Effector memory CD4-positive, alpha-beta T cell (primary cell): ENCODE measurements at places on chromosomes 1 and 21.
A peak's percentile ranks its signal among the peaks of the same experiment; 100 is the strongest.

GRCh38 chr1:29653886-29654450 lies 417.6 kb downstream of the PTPRU start:
- DNase-seq: no peak

DNA sequence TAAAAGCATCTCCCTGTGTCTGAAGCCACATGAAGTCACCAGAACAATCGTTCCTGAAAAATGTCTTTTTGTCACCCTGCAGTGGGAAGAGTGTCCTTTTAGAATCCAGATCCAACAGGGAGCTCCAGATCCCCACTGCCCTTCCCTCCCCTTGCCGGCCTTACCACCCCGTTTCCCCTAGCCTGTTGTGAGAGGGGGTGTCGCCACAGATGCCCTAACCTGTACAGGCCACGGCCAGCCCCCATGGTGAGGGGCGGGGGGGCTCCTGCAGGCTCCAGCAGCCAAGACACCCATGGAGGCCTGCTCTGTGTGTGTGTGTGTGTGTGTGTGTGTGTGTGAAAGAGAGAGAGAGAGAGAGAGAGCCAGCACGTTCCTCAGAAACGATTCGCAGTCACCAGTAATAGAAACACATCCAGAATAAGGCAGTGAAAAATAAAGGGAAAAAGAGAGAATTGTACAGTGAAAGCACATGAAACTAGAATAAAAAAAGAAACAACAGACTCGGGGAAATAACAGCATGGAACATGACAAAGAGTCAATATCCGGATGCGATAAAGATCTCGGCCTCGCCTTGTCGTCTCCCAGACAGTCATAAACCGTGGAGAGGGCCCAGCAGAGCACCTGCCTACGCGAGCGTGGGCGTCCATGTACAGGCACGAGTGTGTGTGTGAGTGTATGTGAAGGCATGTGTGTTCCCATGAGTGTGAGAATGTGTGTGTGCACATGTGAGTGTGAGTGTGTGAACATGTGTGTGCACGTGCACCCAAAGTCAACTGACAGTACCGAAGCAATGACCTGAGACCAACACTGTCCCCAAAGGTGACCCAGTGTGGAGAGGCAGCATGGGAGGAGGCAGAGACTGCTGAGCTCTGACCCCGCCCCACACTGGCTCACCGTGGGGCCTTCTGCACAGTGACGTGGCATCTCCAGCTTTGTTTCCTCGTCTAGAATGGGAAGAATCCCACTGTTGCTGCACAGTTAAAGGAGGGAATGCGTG lies 303.8 kb downstream of the NPHP4 start:
- no peak for DNase-seq

DNA sequence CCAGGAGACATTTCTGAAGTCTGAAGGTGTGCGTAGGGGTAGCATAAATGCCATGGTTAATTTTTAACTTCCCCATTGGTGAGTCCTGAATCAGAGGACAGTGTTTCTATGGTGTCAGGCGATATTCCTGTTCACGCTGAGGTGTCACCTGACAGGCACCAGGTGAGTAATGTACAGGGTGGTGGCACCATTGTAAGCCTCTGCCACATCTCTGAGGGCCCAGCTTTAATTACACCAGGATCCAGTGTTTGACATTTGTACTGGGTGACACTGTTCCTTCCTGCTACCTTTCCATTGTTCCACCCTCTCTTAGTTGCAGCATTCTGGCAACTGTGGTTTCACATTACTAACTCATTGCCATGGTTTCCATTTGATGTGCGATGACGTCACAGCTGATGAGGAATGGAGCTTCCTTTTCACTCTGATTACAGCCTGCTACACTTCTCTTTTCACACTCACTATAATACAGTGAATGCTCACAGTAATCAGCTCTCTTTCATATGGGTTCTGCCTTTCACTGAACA lies 40.6 kb upstream of the MARK1 start:
- no peak for DNase-seq

GRCh38 chr21:41526478-41527087 lies 18.6 kb upstream of the TMPRSS2 start:
- DNase-seq: no peak

DNA sequence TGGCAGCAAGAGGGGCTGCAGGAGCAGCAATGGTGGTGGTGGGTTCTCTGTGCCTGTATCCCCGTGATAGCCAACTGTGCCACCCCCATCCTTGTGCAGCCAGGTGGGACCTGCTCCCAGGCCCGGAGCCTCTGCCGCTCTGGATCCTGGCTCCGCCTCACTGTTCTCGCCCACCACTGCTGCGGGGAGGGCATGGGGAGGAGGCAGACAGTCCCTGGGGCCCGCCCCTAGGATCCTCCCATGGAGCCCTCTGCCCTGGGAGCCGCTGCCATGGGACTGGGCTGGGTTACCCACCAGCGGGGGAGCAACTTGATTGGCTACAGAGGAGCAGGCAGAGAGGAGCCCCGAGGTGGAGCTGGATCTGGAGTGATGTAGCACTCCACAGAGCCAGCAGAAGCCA lies 31.6 kb downstream of the CD1D start:
- DNase-seq: no peak

- DNase-seq: no peak
Observed at GRCh38 chr1:88916883-88917282, 25.5 kb upstream of the GTF2B start.

GRCh38 chr1:1122981-1123480 lies 7.1 kb upstream of the C1orf159 start:
- no peak for DNase-seq

DNA sequence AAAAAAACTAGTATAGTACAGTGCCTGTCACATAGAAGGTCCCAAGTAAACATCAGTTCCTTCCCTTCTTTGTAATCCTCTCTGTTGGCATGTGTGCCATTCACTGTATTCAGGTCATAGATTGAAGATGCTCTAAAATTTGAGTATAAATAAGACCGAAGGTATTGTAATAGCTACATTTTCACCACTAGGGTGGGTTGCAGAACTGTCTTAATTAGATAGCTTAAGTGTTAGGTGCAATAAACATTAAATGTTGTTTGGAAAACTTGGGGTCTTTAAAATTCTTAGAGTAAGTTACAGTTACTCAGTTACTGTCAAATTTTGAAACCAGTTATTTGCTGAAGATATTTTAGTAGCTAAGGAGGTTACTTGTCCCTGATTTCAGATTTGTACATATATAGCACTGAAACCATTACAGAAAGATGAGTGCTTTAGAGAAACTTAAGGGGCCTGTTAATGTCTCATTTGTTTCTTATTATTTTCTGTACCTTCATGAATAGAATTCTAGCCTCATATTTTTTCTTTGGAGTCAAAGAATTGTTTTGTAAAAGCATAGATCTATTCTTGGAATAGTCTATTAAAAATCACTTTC lies 24.3 kb downstream of the PER3 start:
- no peak for DNase-seq

GRCh38 chr1:176118985-176119384 lies 88.1 kb downstream of the COP1 start:
- DNase-seq: no peak

- DNase-seq: no peak
Observed at GRCh38 chr1:241695246-241696171, 43.4 kb downstream of the WDR64 start.

GRCh38 chr1:110520827-110521226 lies 1.9 kb upstream of the KCNA10 start:
- DNase-seq: no peak

DNA sequence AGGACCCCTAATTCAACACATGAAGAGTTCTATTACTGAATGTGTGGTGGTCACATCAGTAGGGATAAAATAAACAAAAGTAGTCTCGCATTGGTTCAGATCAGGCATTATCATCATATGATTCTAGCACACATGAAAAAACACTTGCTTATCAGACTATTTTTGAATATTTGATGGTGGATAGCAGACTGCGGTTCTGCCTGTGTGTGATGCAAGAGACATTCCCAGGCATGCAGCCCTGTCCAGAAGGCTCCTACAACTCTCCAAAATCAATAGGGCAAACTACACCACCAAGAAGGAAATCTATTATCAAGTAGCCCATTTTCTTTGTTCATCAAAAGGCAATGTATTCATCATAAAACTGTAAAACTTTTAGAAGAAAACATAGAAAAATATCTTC lies 304.7 kb downstream of the DUSP10 start:
- no peak for DNase-seq

DNA sequence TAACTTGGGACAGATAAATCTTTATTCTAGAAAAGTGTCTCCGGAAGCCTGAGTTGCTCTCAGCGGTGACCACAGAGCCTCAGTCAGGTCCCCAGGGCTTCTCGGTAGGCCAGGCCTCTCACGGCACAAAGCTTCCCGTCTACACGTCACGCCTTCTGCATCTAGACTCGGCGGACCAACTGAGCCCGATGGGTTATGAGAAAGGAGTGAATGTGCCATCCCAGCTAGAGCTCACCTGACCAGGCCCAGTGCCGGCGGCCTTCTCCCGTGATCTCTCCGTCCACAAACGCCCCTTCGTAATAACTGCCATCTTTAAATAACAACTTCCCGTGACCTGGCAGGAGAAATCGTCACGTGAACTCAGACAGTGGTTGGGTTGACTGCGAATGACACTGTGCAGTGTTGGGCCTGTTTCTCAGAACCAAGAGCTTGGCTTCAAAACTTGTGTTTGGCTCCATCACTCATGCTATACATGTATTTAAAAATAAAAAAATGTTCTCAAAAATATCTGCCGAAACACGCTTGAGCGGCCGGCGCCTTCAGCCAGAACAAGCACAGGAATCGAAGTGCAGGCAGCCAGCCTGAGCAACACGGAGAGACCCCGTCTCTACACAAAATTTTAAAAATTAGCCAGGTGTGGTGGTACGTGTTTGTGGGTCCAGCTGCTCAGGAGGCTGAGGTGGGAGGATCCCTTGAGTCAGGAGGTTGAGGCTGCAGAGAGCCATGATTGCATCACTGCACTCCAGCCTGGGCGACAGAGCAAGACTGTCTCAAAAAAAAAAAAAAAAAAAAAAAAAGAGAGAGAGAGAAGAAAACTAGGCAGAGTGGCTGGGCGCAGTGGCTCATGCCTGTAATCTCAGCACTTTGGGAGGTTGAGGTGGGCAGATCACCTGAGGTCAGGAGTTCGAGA lies 3.1 kb downstream of the MORN1 start:
- DNase-seq: no peak

DNA sequence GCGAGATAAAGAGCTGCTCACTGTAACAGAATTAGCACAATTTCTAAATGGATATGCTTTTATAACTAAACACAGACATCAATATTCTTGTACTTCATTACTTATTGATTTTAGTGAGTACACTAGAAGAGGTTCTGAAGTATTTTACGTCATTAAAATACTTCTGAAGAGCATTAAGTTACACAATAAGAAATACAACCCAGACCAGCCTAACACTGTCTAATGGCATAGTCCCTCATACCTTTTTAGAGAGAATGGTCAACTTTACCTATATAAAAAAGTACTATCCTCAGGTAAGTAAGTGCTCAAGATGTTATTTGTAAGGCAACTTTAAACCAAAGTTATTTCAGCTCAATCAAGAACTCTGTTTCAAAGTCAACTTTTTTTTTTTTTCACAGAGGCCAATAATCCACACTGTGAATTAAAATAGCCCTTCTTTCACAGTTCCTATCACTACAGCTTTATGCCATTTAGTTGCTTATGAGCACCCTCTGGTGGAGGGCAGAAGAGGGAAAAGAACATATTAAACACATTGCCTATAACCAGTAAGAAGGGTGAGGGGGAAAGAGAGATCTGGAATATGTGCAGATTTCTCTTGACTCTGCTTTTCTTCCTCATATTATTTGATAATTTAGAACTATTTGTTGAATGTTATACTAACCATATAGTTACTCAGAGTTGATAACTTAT lies 182.1 kb upstream of the DMRTA2 start:
- DNase-seq: no peak

- DNase-seq: no peak
Observed at GRCh38 chr1:1775327-1776226, 2.7 kb downstream of the NADK start.

DNA sequence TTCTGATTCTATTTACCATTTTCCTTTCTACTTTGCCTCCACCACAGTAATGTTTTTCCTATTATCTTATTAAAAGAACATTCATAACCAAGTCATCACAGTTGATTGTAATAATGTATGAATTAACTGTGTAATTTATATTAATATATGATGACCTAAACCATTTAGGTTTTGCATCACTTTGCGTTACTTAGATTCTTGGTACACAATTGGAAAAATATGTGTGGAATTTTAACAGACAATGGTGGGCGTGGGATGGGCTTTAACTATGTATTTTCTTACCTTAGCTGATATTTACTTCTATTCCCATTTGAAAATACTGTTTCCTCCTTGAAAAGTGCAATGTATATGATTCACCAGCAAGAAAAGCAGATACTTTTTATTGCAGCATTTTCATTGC lies 3.6 kb downstream of the KRTAP21-3 start:
- no peak for DNase-seq

DNA sequence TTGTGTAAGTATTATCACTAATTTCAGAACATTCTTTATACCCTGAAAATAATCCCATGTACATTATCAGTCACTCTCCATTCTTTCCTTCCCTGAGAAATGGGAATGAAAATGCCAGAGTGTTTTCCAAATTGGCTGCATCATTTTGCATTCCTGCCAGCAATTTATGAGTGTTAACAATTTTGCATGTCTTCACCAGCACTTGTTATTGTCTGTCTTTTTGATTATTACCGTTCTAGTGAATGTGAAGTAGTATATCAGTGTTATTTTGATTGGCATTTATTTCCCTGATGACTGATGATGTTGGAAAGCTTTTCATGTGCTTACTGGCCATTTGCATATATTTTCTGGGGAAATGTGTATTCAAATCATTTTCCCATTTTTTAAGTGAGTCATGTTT lies 71.9 kb downstream of the PCBP3 start:
- no peak for DNase-seq

- DNase-seq: no peak
Observed at GRCh38 chr1:230058626-230059025, 8.4 kb upstream of the GALNT2 start.

- no peak for DNase-seq
Observed at GRCh38 chr1:165235777-165236291, 120.7 kb downstream of the LMX1A start.

- DNase-seq: no peak
Observed at GRCh38 chr21:44780767-44781459, 20.7 kb downstream of the UBE2G2 start.

- peak; percentile 75 for DNase-seq
Observed at GRCh38 chr1:161153682-161154337, at the start of gene UFC1. TSS of gene UFC1 (plus strand) at chr1:161153978. CDS start at chr1:161153998, 20 bp downstream.

DNA sequence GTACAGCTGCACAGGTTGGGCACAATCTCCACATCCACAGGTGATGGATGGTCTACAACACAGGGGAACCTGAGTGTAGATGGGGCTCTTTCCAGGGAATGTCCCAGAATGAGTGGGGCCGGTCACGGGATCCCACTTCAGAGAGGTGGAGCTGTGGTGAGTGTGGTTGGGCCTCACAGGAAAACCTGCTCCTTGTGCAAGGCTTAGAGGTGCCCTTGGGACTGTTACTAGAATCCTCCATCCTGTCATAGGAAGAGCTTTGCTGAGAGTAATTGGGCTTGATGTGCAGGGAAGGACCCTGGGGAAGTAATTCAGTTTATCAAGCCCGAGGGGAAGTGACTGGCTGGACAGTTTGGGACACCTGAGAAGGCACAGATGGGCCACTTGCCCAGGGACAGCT lies 137.9 kb downstream of the ZSCAN20 start:
- no peak for DNase-seq

GRCh38 chr1:198121056-198121826 lies 35.6 kb upstream of the NEK7 start:
- DNase-seq: no peak

- no peak for DNase-seq
Observed at GRCh38 chr1:6301526-6301925, 40.6 kb upstream of the GPR153 start.
